ENCODE measurements at places on chromosomes 16 and 17.
A peak's percentile ranks its signal among the peaks of the same experiment; 100 is the strongest.

DNA sequence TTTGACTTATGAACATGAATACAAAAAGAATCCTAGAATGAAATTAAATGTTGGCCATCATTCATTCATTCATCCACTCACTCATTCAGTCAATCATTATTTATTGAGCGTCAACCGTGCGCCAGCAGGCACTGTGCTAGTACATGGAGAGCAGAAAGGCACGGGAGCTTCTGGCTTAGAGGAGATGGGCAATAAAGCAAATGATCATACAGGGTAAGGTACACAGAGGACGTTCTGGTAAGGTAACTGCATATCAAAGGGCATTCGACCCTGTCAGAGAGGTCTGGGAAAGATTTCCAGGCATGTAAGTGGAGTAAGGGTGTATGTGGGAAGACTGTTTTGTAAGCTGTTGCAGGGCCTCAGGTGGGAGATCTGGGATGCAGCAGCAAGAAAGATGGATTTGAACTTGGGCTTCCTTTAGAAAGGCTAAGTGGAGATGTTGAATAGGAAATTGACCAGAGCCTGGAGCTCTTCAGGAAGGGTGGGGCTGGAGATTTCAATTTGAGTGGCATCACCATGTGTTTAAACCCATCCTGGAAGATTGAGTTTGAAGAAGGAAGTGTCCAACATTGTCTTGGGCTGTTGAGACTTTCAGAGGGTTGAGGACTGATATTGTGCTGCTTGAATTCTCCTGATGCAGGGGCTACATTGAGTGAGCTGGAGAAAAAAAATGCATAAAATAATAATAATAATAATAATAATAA is 2.8 kb upstream of the MSI2 start:
- no peak for DNase-seq

- no peak for DNase-seq
Measured at GRCh38 chr17:59292174-59292523, 39.3 kb upstream of the YPEL2 start.

GRCh38 chr17:7294614-7295153 is at the start of gene YBX2:
Gene YBX2 (minus strand): TSS chr17:7294639. CDS start chr17:7294500, 139 bp downstream.
- peak; percentile 83 for DNase-seq

- DNase-seq: no peak
Measured at GRCh38 chr16:69725480-69726312, 664 bp downstream of the NQO1 start.

- DNase-seq: no peak
Measured at GRCh38 chr17:50252781-50253180, 21.5 kb upstream of the TMEM92 start.

DNA sequence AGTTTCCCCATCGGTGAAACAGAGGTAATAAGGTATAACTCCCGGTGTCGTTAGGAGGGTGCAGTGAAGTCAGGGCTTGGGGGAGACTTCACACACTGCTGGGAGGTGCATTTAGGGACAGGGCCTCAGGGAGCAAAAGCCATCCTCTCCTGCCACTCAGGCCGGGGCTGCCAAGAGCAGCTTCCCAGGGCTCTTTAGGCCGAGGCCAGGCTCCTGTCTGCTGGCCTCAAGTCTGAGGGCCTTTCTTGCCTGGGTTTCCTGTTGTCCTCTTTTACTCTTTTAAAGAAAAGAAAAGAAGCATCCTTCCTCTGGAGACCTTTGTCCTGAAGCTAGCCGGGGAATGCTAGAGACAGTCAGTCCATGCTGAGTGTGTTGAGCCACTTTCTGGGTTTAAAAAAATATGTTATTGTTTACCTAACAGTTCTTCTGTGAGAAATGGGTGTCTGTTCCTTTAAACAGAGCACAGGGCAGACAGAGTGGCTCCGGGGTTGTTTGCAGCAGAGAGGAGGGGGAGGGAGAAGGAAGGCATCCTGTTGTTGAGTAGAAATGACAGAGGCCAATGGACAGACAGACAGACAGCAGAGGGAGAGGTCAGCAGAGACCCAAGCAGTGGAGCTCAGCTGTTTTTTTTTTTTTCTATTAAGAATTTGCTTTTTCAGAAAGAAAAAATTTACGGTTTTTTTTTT is 79.1 kb downstream of the C17orf67 start:
- DNase-seq: peak; percentile 15

Data from T-helper 2 cell (primary cell).